ENCODE measurements at places on chromosomes 7 and 10. TPM values are rescaled to one million over a fixed set of nuclear protein-coding genes. Genes with fewer than 3 reads are reported as not detected.

DNA sequence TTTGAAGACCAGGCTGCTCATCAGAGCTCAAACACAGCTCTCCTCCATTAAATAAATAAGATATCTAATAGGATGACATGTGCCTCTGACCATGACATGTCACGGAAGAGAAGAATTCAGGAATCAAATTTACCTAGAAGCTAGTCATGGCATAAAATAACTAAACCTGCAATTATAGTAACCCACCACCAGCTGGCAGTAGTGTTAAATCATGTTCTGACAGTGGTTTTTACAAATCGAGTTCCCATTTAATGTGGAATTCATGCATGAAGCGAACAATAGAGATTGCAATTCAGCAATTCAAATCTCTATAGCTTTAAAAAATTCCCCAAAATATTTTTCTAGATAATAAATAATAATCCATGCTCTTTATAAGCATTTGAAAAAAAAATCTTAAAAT, 74.6 kb upstream of the IKZF1 start:
- H3K27me3 ChIP-seq = no peaks in the 10 kb centered on the region
- DNase-seq = no peak
- no peak overlapping the region for H3K27ac ChIP-seq

- no peak for DNase-seq
- H3K36me3 ChIP-seq = no peaks in the 10 kb centered on the region
- peak overlapping the region; percentile 78 for H3K4me3 ChIP-seq
- no peaks in the 10 kb centered on the region for H3K27me3 ChIP-seq
- H3K4me1 ChIP-seq = peaks cover 4% of the 10 kb centered on the region
- H3K27ac ChIP-seq = no peak overlapping the region
These were observed 461 bp upstream of the FIGNL1 start for GRCh38 chr7:50450590-50451032.

The SEMA3E gene
- 3.4 TPM for total RNA-seq

DNA sequence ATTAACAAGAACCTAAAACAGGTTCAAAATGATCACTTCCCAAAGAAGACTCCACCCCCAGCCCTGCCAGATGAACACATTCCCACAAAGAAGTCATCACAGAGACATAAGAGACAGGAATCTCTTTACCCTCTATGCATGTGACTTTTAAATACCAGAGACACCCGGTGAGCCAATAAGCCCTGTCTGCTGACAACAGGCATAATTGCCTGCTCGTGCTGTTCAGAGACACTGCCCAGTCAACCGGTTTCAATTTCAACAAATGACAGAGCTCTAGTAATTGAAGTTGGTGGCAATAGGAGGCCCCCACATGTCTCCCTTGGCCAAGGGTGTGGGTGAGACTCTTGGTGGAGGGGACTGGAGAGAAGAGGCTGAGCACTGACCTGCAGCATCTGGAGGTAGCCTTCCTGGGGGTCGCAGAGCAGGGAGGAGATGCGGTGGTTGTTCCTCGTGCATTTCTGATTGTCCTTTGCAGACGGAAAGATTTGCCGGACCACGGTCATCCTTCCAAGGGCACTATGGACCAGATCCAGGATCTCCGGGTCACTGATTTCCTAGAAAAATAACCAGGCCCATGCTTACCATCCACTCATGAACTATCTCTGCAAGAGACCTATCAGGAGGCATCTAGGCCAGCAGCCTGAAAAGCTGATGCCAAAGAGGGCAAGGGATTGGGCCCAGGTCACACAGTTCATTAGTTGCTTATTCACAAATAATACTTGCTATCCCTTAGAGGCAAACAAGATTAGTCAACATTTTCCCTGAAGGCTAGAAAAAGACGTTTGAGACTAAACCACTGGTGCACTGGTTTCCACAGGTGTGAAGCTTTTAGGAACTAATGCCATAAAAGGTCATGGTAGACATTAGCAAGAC, 497.7 kb downstream of the GRID1 start:
- H3K36me3 ChIP-seq = no peaks in the 10 kb centered on the region
- H3K27ac ChIP-seq = no peak overlapping the region
- no peak for DNase-seq
- no peaks in the 10 kb centered on the region for H3K27me3 ChIP-seq

The BTBD16 gene
- not detected for total RNA-seq

The DNAJC12 gene
- 1.2 TPM for total RNA-seq
